ENCODE measurements at places on chromosomes 1 and 21. TPM values are rescaled to one million over a fixed set of nuclear protein-coding genes. Genes with fewer than 3 reads are reported as not detected.

Gene ADAMTS4
- 0.09 TPM for total RNA-seq

DNA sequence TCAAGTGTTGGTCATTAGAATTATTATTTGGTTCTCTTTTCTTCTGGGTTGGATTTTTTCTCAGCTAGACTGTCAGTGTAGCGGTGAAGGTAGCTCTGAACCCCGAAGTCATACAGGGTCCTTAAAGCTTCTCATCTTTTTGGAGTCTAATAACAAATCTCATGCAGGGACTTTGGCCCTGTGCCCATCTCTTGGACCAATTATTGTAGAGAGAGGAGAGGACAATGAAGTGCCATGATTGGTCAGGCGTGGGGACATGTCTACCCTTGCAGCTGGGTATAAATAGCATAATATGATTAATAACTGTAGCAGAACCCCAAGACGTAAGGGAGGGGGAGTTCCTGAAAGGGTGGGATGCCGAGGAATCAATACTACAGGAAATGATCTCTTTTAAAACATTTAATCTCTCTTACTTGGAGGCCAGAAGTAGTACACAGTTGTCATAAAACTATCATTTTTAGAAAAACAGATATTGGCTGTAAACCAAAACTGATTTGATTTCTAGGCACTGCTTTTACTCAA is 8.8 kb downstream of the MAGI3 start:
- H3K27me3 ChIP-seq: peaks cover 44% of the 10 kb centered on the region
- no peak overlapping the region for H3K27ac ChIP-seq
- H3K36me3 ChIP-seq: no peaks in the 10 kb centered on the region
- DNase-seq: no peak

DNA sequence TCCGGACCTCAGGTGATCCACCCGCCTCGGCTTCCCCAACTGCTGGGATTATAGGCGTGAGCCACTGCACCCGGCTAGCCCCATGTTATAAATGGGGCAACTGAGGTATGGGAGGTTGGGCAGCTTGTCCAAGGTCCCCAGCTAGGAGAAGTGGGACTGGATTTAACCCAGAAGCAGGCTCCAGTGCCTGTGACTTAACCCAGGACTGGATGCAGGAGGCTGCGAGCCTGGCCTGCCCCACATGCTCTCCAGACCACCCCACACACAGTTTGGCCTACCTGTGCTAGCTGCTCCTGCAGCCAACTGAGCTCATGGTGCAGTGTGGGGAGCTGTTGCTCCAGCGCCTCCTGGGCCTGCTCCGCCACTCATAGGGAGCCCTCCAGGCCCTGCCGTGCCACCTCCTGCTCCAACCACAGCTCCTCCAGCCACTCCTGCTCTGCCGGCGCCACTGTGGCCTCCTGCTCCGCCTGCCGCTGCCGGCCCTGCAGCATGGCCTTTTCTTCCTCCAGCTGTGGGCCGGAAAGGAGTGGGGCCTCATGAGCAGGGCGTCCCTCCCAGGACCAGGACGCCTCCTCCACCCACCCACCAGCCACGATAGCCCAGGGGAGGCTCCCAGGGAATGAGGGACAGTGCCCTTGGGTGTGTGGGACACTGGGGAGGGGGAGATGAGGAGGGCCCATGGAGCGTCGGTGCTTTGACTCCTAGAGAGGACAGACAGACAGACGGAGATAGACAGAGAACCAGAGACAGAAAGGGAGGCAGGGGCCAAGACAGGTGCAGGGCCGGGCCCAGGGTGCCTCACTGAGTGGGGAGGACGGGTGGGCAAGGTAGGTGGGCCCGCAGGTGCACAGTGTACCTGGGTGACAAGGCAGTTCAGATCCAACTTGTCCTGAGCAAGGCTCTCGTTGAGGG is 12.4 kb upstream of the NBPF1 start:
- peaks cover 43% of the 10 kb centered on the region for H3K36me3 ChIP-seq
- H3K4me3 ChIP-seq: no peak overlapping the region
- no peaks in the 10 kb centered on the region for H3K4me1 ChIP-seq
- no peak for DNase-seq
- H3K27me3 ChIP-seq: no peaks in the 10 kb centered on the region

DNA sequence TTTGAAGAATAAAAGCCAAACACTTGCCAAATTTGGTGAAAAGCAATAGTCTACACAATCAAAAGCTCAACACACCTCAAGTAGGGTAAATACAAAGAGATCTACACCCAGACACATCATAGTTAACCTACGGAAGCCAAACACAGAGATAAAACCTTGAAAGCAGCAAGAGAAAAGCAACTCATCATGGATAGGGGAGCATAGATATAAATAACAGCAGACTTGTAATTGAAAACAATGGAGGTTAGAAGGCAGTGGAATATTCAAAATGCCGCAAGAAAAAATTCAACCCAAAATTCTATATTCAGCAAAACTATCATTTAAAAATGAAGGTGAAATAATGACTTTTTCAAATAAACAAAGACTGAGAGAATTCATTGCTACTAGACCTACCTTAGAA is 105.1 kb downstream of the ITSN1 start:
- no peak overlapping the region for H3K27ac ChIP-seq
- peaks cover 7% of the 10 kb centered on the region for H3K27me3 ChIP-seq

- H3K36me3 ChIP-seq: no peaks in the 10 kb centered on the region
- H3K4me1 ChIP-seq: no peaks in the 10 kb centered on the region
- H3K27me3 ChIP-seq: peaks cover 70% of the 10 kb centered on the region
- no peak overlapping the region for H3K27ac ChIP-seq
- no peak for DNase-seq
Measured at GRCh38 chr1:16521288-16521583, 7.2 kb upstream of the RNU1-1 start.

Measured in activated T-helper 2 cell treated with anti-CD3 and anti-CD28 coated beads, Interferon-gamma antibody, Interleukin-2, Interleukin-4, amounts not matched to agents 10 μg/mL and 5 μg/mL and 100 μg/mL, durations not matched to agents 14 hours and 24 hours and 36 hours (primary cell).